Stimulated activated CD4-positive, alpha-beta T cell treated with anti-CD3 and anti-CD28 coated beads, Interleukin-4, amount 100 ng/mL, for 4 hours (primary cell): ENCODE measurements at places on chromosomes 13 and 19.

- no peak for DNase-seq
Observed at GRCh38 chr19:49916839-49917733, 11.9 kb upstream of the ATF5 start.

GRCh38 chr19:48506138-48506733, 5.4 kb downstream of the LMTK3 start:
- no peak for DNase-seq

DNA sequence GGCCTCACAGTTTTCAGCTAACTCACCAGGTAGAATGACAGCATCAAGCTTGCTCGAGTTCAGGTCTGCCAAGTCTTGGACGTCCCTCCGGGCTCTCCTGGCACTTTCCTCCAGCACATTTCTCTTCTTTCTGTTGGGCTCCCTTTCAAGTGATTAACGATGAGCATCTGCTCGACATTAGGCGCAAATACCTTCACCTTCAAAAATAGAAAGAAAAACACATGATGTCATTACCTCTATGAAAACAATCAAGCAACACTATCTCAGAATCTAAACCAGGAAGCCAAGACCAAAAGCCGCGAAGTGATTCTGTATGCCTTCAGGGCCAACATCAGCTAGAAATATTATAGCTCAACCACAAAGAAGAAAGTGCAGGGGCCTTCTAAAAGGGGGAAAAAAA, 15.4 kb upstream of the CLN5 start:
- no peak for DNase-seq

GRCh38 chr19:41795031-41795461, 1.3 kb upstream of the CEACAM3 start:
- peak; percentile 46 for DNase-seq

DNA sequence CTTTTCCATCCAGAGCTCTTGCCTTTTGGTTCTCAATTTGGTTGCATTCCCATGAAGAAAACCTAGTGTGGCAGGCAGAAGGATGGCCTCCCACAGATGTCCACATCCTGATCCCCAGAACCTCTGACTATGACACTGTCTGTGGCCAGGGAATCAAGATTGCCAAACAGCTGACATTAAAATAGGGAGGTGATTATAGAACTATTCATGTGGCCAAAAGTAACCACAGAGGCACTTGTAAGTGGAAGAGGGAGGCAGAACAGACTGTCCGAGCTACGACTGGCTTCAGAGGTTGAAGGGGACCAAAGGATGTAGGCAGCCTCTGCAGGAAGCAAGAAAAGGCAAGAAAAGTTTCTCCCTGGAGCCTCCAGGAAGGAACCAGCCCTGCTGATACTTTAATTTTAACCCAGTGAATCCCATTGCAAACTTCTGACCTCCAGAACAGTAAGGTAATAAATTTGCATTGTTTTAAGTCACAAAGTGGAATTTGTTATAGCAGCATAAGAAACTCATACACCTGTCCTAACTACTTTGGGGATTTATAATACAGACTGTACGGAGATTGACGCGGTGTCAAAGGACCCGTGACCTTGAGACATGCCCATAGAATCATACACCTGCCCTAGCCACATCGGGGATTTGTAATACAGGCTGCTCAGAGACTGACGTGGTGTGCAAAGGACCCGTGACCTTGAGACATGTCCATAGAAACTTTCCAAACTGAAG, 106.5 kb downstream of the ATP11A start:
- no peak for DNase-seq

DNA sequence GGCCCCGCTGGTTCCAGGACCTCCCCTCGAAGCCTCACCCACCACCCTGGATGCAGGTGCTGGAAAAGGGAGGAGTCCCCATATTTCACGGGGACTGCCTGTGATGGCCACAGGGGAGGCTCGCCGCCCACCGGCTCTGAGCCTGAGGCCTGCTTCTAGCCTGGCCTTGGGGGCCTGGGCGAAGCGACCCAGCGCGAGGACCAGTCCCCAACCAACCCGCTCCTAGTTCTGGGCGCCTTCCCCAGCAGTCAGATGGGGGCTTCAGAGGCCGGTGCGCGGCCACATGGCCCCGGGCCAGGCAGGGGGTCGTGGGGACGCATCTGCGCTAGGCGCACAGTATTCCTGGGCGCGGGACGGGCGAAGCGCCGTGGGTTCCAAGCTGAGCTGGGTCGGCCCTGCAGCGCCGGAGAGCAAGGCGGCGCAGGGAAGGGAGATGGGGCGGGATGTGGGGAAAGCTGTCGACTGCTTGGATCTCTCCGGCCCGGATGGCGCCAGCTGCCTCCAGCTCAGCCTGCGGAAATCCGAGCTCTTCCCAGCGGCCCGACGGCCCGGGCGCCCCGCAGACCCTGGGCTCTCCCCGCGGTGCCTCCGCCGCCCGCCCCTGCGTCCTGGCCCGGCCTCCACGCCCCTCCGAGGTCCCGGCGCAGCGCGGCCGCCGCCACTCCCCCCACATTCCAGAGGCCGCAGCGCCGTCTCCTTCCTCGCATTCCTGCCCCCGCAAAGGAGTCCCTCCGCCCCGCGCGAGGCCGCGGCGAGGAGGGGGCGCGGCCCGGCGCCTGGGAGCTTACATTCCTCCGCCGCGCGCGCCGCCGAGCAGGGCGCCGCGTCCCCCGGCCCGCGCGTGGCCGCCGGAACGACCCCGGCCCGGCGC, at the start of gene WTIP:
WTIP (plus strand) TSS at position 788 of the 871 bp plus-strand sequence. CDS start 217 bp downstream, outside the sequence.
- DNase-seq: no peak

- no peak for DNase-seq
Observed at GRCh38 chr13:91174886-91175501, 172.5 kb upstream of the MIR17HG start.

- DNase-seq: no peak
Observed at GRCh38 chr13:41785402-41786172, 175.3 kb downstream of the VWA8 start.

DNA sequence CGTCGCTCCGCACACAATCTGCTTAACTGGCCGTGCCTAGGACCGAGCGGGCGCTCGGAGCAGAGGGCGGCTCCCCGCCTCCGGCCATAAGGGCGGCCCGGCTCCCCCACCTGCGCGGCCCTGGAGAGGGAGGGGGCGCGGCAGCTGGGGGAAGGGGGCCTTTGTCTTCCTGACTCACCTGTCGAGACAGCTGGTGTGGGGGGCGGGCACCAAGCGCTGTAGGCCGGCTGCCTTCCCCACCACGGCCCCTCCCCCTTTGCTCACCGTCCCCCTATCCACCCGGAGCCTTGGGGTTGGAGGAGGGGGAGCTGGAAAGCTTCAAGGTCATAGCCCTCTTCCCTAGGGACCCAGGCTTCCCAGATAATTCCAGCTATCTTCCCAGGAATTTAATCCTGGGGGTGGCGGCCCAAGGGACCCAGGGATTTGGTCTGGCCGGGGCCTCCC, 1.2 kb downstream of the VASP start:
- peak; percentile 63 for DNase-seq

DNA sequence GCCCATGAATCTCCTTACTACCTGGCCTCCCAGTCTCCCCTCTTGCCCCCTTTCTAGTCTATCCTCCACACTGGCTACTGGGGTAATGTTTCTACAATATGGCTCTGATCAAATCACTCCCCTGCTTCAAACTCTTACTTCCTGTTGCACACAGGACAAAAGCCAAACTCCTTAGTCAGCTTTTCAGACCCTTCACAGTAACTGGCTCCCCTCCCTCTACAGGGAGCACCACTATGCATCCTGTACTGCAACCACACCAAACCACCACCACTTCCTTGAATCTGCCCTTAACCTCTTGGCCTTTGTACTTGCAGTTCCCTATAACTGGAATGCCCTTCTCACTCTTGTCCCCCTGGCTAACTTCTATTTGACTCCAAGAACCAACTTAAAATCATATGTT, 32.2 kb downstream of the DEDD2 start:
- DNase-seq: no peak

DNA sequence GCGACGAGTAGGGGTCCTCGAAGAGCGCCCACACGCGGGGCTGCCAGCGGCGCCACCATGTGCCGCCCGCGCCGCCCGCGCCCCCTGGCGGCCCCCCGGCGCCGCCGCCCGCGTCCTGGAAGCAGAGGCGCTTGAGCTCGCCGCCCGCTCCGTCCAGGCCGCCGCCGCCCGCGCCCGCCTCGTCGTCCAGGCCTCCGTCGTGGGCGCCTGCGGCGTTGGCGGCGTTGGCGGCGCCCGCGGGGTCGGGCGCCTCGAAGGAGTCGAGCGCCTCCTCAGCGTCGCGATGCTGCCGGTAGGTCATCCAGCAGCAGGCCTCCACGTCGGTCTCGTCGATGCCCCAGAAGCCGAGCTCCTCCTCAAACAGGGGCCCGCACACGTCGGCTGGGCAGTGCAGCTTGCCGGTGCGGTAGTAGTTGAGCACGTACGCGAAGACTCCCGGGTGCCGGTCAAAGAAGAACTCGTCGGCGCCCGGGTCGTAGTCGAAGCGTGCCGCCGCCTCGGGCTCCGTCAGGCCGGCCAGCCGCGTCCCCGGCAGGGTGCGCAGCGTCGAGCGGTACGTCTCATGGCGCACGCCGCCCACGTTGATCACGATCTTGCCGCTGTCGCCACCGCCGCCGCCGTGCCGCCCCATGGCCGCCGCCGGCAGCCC, 829 bp downstream of the KCNC3 start:
- peak; percentile 53 for DNase-seq

DNA sequence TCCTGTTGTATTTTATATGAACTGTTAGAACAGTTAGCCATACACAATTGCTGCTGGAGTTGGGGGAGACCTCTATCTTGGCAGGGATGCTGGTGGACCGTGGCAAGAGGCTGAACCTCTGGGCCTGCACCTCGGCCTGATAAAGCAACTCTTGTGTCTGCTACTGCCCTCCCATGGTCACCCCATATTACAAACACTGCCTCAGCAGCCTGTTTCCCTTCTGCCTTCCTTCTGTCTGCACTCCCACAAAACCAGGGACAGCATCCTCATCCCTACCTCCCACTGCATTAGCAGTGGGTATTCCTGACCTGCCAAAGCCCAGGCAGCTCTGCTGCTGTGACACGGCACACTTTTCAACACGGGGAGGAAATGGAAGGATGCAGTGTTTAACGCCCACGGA, 456.4 kb downstream of the FGF14 start:
- DNase-seq: no peak

DNA sequence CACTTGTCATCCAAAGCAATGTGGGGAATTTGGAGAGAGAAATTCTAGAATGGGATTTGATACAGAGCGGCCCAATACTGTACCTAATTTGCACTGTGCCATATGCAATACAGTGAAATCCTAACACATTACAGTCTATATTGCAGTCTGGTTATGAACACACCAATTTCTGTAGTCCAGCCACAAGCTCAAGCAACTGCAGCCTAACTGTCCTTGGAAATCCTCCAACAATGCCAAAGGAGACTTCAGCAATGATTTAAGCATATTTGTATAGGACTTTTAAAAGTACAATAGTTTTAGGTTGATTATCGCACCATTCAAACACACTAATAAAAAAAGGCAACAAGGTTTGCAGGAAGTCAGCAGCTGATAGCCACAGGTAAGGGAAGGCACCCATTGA, 17.3 kb downstream of the DIAPH3 start:
- no peak for DNase-seq

DNA sequence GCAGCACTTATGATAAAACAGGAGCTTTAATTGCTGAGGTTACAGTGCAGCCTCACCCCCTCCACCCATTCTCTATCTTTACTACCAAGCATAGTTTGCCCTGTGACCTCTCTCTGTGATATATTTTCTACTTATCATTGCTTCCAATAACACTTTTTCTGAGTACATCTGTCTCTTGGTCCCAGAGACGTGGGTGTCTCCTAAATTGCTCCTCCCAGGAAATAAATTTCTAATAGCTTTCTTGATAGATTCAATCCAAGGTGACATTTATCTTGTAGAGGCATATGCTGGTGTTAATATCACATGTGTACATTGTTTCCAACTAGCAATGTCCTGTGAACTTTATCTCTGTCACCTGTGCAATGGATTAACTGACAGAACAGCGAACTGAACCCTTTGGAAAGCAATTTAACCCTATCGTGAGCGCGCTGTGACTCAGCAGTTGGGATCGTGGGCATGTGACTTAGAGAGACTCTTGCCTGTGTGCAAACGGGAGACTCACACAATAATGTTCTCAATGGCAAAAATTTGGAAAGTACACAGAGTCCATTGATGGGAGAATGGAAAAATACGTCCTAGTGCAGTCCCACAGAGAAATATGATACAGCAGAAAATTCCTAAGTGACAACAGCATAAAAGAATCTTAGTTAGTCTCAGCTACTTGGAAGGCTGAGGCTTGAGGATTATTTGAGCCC, 7.0 kb upstream of the MAP2K2 start:
- DNase-seq: no peak

DNA sequence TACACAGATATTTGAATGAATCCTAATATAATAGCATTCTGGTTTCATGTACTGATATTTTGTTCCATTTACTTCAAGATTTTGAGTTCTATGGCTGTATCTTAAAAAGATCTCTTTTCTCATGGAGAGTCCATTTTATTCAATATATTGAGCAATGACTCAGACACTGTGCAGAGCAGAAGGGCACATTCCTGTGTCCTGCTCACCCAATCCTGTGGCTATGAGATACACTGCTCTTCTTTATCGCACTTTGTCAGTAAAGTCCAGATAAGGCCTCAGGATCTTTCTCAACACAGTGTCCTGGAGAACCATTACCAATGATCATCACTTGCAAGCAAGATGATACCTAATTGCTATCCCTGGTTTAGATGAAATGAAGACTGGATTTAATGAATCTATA, 155.0 kb downstream of the CYSLTR2 start:
- DNase-seq: no peak

DNA sequence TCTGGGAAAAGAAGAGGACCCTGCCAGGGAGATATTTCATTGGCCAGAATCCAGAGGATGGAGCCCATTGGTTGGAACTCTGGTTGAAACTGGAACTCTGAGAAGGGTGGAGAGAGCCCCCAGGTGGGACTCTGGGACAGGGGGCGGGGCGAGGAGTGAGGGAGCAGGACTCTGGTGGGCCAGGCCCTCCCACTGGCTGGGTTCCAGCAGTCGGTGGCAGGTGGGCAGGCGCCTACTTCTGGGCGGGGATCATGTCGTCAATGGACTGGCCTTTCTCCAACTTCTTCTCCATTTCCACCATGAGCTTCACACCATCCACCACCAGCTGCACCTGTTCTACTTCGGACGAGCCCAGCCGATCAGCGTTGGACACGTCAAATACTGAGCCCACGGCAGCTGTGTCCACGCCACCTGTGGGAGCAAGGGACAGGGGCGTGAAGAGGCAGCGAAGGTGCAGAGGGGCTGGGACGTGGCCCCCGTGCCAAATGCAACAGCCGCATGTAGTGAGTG, 16.1 kb downstream of the CKM start:
- DNase-seq: no peak

- no peak for DNase-seq
Observed at GRCh38 chr19:34314437-34315313, 50.3 kb upstream of the GPI start.

- no peak for DNase-seq
Observed at GRCh38 chr19:30711826-30712225, 339.6 kb downstream of the ZNF536 start.

DNA sequence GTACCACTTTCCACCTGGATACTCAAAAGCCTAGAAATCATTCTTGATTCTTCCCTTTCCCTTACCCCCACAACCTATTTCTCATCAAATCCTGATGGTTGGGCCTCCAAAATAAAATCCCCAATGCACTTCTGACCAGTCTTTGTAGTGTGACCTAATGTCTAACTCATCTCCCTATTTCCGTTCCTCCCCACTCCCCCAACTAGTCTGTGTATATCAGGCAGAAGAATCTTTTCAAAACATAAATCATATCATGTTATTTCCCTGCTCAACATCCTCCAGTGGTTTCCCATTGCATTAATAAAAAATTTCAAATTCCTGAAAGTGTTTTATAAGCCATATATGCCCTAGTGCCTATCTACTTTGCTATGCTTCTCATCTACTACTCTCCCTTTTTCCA, 17.7 kb downstream of the CCDC122 start:
- DNase-seq: no peak
